Hematopoietic multipotent progenitor cell treated with erythropoietin and hydrocortisone succinate and interleukin-3 and kit ligand, for 8 days (in vitro differentiated cells): ENCODE measurements at places on chromosomes 16 and 17.

DNA sequence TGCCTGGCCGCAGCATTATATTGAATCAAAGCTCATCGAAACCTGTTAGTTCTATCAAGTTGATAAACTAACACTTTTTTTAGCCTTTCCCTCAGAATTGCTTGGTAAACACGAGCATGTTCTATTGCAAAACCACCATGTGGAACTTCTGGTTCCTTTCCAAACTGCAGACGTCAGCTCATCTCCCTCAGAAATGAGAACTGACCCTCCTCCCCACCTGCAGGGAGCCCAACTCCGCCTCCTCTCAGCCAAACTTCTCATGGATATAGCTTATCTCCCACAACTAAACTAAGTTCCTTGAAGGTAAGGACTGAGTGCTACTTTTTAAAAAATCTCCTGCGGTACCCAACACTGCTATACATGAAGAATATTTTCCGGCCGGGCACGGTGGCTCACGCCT lies 6.7 kb downstream of the SHMT1 start:
- DNase-seq = no peak

GRCh38 chr16:63720848-63721247 lies 1401.0 kb downstream of the CDH11 start:
- DNase-seq = no peak

DNA sequence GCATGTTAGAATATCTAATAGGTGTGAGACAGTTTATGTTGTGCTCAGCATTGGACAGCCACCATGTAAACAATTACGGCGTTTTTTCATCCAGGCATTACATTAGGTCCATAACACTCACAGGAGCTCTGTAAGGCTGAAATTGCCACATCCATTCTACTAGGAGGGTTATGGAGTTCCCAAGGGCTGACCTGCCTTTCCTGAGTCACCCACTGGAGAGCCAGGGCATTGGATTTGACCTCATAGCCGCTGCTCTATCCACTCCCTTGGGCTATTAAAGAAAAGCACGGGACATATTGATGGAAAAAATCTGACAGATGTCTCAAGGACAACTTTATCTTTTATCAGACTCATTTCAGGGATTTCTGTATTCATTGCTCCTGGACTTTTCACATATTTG lies 306.3 kb upstream of the HSBP1 start:
- DNase-seq = no peak

GRCh38 chr17:15124264-15124595 lies 140.9 kb downstream of the PMP22 start:
- no peak for DNase-seq

DNA sequence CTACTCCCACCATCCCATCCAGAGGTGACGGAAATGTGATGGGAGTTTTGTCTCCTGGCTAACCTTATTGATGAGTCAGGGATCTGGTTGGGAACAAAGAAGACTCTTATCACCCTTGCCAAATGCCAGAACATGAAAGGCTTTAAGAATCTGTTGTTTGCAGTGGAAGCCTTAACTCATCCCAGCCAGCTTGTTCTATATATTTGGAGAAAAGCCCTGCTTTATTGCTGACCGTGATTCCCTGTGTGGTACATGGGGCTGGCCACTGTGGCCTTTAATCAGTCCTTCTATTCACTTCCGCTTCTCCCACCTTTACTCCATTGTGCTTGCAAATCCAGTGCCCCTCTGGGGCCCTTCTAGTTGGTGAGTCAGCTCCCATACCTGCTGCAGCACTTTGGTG lies 156.6 kb downstream of the PHKB start:
- DNase-seq = no peak

- DNase-seq = peak; percentile 72
Observed at GRCh38 chr16:53112015-53112414, 57.2 kb downstream of the CHD9 start.

DNA sequence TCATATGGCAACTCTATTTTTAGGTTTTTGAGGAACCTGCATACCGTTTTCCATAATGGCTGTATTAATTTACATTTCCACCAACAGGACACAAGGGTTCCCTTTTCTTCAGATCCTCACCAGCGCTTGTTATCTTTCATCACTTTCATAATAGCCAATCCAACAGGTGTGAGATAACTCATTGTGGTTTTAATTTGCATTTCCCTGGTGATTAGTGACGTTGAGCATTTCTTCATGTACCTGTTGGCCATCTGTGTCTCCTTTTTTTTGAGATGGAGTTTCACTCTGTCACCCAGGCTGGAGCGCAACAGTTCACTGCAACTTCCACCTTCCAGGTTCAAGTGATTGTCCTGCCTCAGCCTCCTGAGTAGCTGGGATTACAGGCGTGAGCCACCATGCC lies 36.2 kb upstream of the ABCC3 start:
- no peak for DNase-seq

DNA sequence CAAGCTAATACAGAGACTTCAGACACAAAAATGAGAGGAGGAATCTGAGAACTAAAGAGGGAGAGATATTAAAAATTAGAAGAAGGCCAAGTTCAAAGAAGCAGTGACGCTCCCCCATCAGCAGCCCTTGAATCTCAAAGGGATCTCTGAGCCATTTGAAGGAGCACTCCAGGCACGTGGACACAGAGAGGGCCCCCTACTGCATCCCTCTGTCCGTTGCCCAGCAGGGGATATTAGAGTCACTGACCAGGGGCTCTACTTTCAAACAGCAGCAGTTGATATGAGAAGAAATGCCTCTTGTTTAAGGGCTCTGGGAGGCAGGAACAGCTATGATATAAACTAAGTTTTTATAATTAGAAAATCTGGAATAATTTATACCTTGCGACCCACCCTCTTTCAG lies 479.0 kb upstream of the SALL1 start:
- no peak for DNase-seq

- DNase-seq = no peak
Observed at GRCh38 chr17:71251276-71251675, 869.5 kb upstream of the SOX9 start.

- DNase-seq = no peak
Observed at GRCh38 chr17:50213026-50214022, 11.9 kb upstream of the COL1A1 start.
